ENCODE measurements at places on chromosomes 16 and 17. TPM values are rescaled to one million over a fixed set of nuclear protein-coding genes. Genes with fewer than 3 reads are reported as not detected.

Gene MYCBPAP
- 1.1 TPM for polyA plus RNA-seq

Gene GLYR1
- polyA plus RNA-seq = 45.4 TPM

Gene NFATC2IP
- 23.2 TPM for polyA plus RNA-seq

Gene TMEM204
- polyA plus RNA-seq = 11.7 TPM

Gene CDH8
- 2.7 TPM for polyA plus RNA-seq

Data from muscle of back (tissue), 13 donors.